CD4-positive, alpha-beta T cell treated with Interleukin-4 for 1 hour (primary cell): ENCODE measurements at places on chromosomes 6 and 20.
A peak's percentile ranks its signal among the peaks of the same experiment; 100 is the strongest.

DNA sequence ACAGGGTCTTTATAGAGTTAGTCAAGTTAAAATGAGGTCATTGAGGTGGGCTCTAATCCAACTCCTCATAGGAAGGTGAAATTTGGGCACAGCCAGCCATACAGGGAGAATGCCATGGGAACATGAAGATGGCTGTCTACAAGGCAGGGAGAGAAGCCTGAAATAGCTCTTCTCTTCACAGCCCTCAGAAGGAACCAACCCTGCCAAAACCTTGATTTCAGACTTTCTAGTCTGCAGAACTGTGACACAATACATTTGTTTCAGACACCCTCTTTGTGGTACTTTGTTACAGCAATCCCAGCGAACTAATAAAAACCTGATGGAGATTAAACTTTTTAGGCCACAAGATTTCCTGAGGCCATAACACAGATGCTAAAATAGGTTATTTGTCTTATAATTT is 43.1 kb upstream of the HECA start:
- no peak for DNase-seq

- DNase-seq = peak; percentile 86
These were observed 58.1 kb downstream of the RAB44 start for GRCh38 chr6:36755435-36756348.

GRCh38 chr6:13453771-13454251 is 33.6 kb downstream of the GFOD1 start:
- DNase-seq = no peak

- DNase-seq = no peak
These were observed 84.1 kb downstream of the RNF182 start for GRCh38 chr6:14008809-14009208.

DNA sequence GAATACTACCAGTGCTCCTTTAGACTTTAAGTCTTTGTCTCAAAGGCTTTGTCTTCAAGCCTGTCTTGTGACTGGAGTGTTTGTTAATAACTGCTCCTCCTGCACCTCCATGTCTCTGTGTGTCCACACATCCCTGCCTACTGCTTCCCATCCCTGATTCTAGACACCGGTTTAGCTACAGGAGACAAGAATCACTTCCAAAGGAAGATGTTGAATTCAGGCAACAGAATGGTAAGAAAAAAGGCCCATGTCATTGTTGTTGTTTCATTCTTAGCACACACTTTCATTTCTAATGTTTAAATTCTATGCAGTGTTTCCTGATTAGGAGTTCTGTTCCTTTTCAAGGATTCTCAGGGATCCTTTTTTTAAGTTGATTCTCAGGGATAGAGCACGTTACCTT is 293.6 kb upstream of the STXBP5 start:
- DNase-seq = no peak

DNA sequence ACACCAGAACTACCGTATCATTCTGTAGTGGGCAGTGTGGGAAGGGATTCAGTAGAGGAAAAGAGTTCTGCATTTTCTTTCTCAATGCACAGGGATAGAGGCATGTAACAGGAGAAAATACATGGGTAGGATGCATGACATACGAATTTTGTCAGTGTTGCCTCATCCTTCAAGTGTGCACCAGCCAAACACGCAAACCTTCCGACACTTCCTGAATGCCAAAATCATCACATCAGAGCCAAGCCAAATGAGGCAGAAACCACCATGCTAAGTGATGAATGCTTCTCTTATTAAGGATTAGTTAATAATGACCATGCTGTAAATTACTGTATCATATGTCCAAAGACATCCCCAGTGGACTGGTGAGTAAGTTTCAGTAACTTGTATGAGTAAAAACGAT is 27.3 kb downstream of the RAMACL start:
- DNase-seq = no peak

- no peak for DNase-seq
These were observed 111.7 kb upstream of the PTPRK start for GRCh38 chr6:128632131-128632530.

DNA sequence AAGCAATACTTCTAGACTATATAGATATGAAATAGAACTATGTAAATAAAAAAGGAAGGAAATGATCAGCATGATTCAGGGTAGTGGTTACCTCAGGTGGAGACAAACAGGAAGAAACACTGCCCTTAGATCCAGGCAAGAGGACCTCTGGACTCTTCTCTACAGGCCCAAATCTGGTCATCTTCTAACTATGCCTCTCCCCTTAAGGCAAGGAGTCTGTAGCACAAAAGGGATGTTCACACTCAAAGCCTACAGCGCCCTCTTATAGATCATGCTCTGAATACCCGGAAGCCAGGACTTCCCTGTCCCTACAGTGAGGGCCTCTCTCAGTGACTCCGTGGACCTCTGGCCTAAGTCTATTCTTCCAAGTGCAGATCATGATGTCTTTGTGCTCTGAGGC is 30.4 kb upstream of the HIVEP2 start:
- DNase-seq = peak; percentile 12

- peak; percentile 41 for DNase-seq
These were observed 10.9 kb upstream of the B4GALT5 start for GRCh38 chr20:49724408-49725223.

- no peak for DNase-seq
These were observed 48.3 kb downstream of the PROKR2 start for GRCh38 chr20:5268449-5268848.
